Stimulated activated CD4-positive, alpha-beta T cell treated with anti-CD3 and anti-CD28 coated beads, Interleukin-15, amount 100 ng/mL, for 24 hours (primary cell): ENCODE measurements at places on chromosomes 12 and 14.
A peak's percentile ranks its signal among the peaks of the same experiment; 100 is the strongest.

DNA sequence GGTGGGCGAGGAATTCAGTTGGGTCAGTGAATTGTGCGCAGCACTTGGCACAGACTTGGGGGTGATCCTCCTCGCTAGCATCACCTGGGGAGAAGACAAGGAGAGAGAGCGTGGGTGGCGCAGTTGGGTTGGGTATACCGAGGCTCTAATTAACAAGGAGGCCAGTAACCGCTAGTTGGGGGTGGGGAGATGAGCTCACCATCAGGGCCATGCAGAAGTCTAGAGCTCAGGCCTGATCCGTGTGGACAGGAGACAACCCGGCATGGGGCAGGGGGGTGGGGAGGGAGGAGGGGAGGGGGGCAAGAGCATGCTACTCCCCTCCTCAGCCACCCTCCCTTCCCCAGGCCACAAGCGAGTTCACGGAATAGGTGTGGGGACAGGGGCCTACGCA is 580 bp downstream of the SALL2 start:
- peak; percentile 11 for DNase-seq

DNA sequence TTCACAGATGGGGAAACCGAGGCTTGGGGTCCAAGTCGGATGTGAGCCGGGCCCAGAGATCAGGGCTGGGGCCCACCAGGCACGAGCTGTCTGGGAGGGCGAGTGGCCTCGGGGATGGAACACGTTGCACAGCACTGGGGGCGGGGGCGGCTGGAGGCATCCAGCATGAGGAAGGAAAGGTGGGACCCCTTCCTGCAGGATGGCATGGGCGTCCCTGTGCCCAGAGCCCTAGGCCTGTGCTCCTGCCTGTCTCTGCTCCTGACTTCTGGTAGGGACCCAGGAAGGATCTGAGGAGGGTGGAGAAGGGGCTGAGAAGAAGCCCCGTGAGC is 183.4 kb downstream of the KIF26A start:
- DNase-seq: no peak

DNA sequence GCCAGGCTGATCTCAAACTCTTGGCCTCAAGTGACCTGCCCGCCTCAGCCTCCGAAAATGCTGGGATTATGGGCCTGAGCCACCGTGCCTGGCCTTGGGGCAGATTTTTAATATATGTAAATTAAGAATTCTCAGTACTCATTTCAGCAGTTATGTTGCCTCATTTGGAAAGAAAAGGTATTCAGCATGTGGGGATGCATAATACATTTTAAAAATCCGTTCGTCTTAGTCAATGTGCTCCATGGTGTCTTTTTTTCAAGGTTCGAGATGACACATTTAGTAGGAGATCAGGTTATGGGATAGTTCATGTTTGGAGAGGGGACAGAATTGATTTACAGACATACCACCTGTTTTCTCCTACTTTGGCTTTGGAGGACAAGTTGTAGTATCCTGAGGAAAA is 10.2 kb downstream of the SYNE2 start:
- DNase-seq: no peak

- DNase-seq: no peak
Measured at GRCh38 chr12:105861227-105861626, 277.5 kb downstream of the NUAK1 start.

DNA sequence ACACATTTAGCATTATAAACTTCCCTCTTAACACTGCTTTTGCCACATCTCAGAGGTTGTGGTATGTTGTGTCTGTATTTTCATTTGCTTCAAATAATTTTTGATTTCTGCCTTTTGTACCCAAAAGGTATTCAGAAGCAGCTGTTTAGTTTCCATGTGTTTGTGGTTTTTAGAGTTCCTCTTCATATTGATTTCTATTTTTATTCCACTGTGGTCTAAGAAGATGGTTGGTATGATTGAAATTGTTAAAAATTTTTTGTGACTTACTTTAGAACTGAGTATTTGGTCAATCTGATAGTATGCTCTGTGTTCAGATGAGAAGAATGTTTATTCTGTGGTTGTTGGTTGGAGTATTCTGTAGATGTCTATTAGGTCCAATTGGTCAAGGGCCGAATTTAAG is 76.4 kb downstream of the IFNG-AS1 start:
- no peak for DNase-seq

- DNase-seq: no peak
Measured at GRCh38 chr12:26627335-26627734, 205.7 kb downstream of the ITPR2 start.
